ENCODE measurements at places on chromosomes 3 and 15.

DNA sequence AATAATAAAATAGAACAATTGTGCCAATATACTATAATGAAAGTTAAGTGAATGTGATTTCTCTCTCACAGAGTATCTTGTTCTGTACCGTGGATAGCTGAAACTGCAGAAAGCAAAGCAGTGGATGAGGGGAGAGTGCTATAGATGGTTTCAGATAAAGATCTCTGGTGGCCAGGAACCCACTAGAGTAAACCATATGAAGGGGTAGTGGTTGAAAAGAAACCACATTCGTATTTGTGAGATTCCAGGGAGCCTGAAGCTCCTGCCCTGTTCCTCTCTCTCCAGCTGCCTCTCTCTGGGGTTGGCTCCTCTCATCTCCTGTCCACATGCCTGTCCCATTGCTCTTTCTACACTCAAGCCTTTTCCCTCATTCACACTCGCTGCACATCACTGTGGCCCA is 8.9 kb downstream of the ABHD17C start:
- no peak for DNase-seq

DNA sequence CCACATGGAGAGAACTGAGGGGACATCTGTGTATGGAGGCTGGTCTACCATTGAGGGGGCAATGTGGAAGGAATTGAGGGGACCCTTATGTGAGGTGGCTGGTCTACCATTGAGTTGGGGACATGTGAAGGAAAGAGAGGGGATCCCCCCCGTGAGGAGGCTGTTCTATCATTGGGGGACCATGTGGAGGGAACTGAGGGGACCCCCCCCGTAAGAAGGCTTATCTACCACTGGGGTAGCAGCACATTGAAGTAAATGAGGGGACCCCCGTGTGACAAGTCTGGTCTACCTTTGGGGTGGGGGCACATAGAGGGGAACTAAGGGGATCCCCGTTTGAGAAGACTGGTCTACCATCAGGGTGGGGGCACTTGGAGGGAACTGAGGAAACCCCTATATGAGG is 158.0 kb downstream of the FBLN2 start:
- DNase-seq = no peak

DNA sequence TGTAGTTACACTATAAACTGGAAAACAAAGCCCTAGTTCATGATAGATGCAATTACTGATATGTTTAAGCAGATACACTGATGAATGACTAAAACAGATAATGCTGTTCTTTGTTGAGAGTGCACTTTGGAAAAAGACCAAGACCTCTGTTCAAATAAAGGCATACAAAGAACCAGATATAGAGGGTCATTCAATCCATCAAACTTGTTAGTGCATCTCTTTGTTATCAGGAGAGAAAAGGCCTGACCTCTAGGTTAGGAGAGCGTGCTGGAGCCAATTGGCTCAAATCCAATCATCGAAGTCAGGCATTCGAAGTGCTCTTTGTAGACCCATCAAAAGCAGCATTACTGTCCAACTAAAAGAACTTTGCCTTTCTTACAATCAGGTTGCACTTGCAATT is 124.2 kb downstream of the TFG start:
- DNase-seq = peak; percentile 64

- no peak for DNase-seq
These were observed 23.3 kb upstream of the HEG1 start for GRCh38 chr3:125078951-125079674.

GRCh38 chr3:145219355-145220235 is 941.4 kb downstream of the PLOD2 start:
- DNase-seq = peak; percentile 0

DNA sequence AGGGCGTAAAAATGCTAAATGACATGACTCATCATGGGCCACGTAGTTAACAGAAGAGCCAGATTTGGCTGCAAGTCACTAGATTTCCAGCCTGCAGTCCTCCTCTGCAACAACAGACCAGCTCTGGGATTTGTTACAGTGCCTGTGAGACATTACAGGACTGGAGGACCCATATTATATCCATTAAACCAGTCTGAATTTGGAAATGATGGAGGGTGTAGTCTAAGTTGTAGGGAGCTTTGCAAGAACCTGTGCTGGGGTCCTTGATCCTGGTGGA is 10.8 kb downstream of the ZNF774 start:
- no peak for DNase-seq

All from NCI-H345 (cell line).